PC-3 (cell line): ENCODE measurements at places on chromosomes 12 and 14. TPM values are rescaled to one million over a fixed set of nuclear protein-coding genes. Genes with fewer than 3 reads are reported as not detected.

The HSPB8 gene
- total RNA-seq, result 8.4 and 11.4 TPM in 2 replicates

The MAP1LC3B2 gene
- total RNA-seq, result not detected in 2 replicates

The SYCP3 gene
- total RNA-seq, result not detected in 2 replicates

The EML5 gene
- 0.66 and 0.86 TPM in 2 replicates for total RNA-seq

The DIO2 gene
- total RNA-seq, result 2.0 and 6.6 TPM in 2 replicates

The MFAP5 gene
- not detected in 2 replicates for total RNA-seq

The OTUB2 gene
- 7.7 and 9.0 TPM in 2 replicates for total RNA-seq

The RFX4 gene
- not detected in 2 replicates for total RNA-seq

The IFI27 gene
- 4.3 TPM in 1 of 2 replicates, not detected in the other for total RNA-seq

The SERPINA10 gene
- not detected in 2 replicates for total RNA-seq
